ENCODE measurements at places on chromosomes 7 and 10.

DNA sequence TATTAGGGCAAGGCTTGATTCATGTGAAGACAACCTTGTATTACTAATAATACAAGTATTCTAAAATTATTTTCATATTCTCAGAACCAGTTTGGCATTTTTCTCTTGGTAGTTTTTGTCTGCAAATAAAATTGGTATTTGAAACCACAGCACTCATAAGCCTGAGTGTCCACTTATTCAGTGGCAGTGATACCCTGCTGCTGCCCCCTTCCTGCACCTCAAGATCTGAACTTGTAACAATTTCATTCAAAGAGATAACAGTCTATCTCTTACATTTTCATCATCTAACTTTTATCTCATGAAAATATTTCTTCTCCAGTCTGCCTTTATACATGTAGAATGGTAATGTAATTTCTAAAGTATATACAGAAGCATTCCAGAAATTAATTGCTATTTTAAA lies 9.3 kb downstream of the TFAM start:
- no peak for DNase-seq

DNA sequence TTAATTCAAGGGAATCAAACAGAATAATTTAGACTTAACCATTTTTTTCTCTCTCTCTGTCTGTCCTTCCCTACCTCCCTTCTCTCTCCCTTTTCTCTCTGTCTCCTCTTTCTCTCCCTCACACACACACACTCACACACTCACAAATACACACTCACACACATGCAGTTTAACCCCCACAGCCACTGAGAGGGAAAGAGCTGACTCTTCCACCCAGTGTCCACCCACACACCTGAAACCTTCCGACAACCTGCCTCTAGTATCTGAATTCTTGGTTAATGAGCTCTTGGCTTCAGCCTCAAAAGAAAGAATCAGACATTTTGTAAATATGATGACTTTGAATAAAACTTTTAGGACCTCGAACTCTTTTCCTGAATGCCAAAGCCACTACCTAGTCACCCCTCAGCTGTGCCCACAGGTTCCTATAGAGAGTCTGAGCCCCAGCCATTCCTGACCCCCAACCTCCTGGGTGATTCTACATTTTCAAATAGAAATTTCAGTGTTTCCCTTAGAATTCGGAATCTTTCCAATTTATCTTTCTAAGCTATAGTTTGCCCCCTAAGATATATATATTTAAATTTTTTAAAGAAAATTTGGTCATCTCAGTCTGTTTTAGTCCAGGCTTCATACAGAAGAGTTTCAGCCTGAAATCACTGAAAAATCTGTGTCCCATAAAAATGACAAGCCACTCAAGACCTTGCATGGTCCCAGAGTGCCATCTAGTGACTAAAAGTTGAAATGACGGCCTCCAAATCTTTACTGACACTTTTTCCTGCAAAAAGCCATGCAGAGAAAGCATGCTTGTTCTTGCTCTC lies 202.8 kb downstream of the IPMK start:
- no peak for DNase-seq

- DNase-seq = no peak
Observed at GRCh38 chr10:48792687-48793096, 108.0 kb downstream of the WDFY4 start.

GRCh38 chr7:12090757-12091221 lies 120.3 kb upstream of the TMEM106B start:
- DNase-seq = no peak
